ENCODE measurements at places on chromosomes 3 and 15.

DNA sequence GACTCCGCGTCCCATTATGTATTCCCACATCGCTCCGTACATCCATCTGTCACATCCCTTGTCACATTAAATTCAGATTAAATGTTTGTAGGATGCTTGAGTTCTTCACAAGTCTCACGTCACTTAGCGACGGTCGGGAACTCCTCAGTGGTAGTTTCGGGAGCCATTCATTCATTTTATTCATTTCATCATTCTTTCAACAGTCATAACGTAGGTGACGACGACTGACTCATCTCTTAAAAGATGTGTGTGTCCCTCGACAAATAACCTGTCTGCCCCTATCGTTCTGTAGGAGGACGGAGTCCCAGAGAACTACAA lies 272 bp upstream of the SRPRB start:
- no peak for DNase-seq

- DNase-seq: no peak
These were observed 19.5 kb upstream of the TICRR start for GRCh38 chr15:89555768-89556167.

DNA sequence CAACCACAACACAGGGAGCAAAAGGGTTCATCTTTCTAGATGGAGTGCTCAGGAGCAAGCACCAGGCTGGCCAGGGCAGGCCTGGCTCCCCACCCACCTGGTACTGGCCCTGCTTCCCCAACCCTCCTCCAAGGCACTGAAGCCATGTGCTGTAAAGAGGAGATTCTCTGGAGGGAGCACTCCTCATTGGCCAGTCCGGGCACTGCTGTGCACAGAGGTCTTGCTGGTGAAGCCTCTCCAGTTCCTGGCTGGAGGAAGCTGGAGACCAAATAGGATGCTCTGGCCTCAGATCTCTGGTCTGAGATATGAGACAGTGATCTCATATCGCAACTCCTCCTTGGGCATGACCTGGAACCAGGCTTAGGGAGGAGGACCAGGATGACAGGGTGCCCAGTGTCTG lies 7.7 kb upstream of the SEMA3F start:
- no peak for DNase-seq

DNA sequence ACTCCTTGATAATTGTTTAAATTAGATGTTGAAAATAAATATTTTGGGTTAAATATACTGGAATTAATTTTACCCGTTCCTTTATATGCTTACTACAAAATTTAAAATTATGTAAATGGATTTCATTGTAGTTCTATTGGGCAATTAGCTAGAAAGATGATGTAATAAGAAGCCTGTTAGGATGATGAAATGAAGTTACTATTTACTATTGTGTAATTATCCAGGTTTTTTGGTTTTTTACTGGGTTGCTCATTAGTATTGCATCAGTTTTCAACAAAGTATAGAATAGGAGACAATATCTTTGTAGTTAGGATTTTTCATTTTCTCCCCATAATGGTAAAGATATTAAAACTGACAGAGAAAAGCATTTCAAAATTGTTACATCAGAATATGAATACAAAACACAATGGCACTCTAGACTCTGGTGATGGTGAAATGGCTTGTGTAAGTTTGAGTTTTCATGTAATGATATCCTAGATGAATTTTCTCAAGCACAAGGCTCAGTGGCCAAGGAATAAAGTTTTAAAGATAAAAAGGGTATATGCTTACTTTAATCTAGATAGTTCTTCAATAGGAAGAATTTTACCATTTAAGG lies 222.0 kb downstream of the P3H2 start:
- DNase-seq: no peak

DNA sequence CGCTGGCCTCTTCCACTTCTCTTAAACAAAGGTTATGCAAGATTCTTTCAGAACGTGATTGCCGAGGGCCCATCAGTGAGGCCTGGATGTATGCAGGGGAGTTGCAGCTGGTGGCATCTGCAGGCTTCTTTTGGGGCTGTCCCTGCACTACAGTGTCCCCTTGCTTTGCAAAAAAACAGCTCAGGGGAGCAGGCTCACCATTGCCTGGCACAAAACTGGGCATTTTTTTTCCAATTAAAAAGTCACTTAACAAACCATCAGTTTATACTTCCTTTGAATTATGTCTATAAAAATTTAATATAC lies 148.6 kb downstream of the ATP10A start:
- no peak for DNase-seq

GRCh38 chr3:9384141-9384828 lies 13.1 kb upstream of the SETD5 start:
- no peak for DNase-seq

DNA sequence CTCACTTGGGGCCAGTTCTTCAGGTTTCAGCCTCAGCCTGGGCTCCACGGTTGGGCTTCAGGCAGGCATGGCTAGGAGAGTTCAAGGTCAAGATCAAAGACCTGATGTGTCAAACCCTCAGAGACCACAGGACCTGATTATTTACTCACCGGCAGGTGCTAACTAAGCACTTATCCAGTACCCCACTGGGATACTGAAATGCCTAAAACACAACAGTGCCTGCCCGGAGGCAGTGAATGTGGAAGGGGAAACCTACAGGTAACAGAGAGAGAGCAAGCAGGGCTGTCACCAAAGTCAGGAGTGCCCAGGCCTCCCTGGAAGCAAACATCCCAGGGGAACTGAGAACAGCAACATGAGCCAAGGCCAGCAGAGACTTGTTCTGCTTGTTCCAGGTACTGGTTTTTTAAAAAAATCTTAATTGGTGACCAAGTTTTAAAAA lies 6.7 kb downstream of the IDH2 start:
- DNase-seq: no peak

DNA sequence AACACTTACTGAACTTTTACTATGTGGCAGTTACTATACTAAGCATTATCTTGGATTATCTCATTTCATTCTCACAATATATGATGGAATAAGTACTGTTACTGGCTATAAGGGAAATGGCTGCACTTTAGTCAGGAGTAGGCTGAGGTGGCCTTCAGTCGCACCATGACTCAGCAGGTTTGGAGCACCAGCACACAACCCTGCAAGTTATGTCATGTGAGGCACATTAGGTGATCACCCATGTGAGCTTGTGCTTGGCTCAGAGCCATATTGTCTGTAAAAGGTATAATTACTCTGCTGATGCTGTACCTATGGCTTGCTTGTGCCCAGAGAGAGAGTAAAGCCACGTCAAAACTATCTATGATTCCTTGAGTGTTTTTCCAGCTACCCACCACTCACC lies 54.1 kb upstream of the TIPARP start:
- no peak for DNase-seq

All from NCI-H226 (cell line).